Activated CD4-positive, alpha-beta T cell treated with anti-CD3 and anti-CD28 coated beads, Interleukin-2, amount 50 U/mL, for 16 hours (primary cell): ENCODE measurements at places on chromosomes 6 and 20.

GRCh38 chr20:63590218-63591146, 16.4 kb upstream of the HELZ2 start:
- no peak for DNase-seq

DNA sequence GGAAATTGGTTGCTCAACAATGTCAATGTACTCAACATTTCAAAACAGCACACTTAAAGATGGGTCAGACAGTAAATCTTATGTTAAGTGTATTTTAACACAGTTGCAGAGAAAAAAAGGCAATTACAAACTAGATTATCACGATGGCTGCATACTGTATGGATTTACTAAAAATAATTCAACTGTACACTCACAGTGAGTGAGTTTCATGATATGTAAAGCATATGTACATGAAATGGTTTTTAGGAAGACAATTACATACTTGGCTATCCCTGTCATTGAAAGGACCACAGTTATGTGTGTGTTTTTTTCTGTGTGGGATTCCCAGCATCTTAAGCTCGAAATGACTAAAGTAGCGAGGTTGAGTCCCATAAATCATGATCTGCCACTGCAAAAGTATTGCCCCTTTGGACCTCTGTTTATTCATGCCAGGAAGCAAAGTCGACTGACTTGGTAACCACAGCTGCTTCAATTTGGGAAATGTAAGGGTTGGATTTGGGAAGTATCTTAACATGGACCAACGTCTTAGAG, 5.5 kb upstream of the SALL4 start:
- no peak for DNase-seq

DNA sequence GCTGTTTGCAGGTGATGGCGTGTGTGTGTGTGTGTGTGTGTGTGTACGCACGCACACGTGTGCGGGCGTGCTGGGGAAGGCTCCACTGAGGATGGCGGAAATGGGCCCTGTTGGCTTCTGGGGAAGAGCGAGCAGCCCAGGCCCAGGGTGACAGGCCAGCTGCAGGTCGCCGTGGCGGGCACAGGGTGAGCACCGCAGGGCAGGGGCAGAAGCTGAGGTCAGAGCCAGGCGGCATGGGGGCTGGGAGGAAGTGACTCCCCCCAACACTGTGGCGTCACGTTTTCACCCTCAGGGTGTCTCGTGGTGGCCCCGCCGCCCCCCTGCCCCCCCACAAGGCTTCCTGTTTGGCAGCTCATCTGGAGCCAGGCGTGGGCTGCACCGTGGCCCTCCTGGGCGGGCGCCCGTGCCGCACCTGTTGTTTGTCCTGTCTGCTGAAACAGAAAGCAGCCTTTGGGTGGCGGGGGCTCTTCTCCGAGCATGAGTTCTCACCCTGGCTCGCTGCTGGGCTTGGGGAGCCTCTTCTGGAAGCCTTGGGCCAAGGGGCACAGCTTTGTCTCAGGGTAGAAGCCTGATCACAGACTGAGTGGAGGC, 7.1 kb downstream of the RBM38 start:
- peak; percentile 73 for DNase-seq

- peak; percentile 57 for DNase-seq
These were observed 27.6 kb upstream of the PI16 start for GRCh38 chr6:36926708-36927513.

- DNase-seq, result no peak
These were observed 44.1 kb upstream of the NT5E start for GRCh38 chr6:85405853-85406198.

DNA sequence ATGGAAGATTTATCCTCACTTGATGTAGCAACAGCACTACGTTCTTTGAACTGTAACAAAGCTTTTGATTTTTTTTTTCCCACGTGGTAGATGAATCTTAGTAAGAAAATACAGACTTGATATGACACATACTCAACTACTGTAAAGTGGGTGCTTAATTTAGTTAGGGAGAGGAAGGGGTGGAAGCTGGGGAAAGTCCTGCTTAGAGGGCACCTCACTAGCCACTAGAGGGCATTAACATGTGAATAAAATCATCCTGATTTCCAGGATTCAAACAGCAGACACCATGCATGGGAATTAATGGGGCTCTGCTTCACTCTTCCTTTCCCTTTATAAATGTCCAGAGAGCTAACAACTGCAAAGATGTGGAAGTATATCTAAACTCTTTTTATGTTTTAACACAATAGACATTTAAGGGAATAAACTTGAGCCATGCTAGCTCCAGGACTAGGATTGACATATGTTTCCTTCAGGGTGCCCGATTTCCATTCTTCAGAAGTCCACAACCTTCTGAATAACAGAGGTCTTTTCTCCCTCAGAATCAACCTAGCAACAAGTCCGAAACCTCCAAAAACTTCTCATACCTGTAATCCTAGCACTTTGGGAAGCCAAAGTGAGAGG, 250.1 kb downstream of the ATXN1 start:
- no peak for DNase-seq

GRCh38 chr20:45427236-45428149, 11.6 kb downstream of the PIGT start:
- DNase-seq, result no peak

DNA sequence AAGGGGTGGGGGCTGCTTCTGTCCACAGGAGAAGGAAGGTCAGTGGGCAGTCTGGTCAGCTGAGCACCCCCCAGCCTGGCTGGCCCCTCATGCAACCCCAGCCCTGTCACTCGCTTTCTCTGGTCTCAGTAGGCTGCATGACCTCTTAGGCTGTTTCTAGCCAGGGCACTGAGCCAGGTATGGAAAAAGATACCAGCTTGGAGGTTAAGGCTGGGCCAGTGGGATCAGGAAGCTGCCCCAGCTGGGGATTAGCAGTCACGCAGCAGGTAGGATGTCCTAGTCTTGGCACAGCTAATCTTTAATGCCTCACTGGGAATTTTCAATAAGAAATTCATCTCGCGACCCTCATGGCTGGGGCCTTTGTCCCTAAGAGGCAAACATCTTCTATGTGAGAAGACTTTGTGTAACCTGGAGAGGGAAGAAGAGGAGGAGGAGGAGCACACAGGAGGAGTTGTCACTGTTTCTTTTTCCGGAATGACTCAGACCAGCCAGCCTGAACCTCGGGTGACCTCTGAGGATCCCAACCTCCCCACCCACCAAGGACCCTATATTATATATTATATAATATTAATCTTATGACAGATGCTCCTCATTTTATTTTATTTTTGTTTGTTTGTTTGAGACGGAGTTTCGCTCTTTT, 2.4 kb upstream of the BPIFA2 start:
- DNase-seq, result no peak

DNA sequence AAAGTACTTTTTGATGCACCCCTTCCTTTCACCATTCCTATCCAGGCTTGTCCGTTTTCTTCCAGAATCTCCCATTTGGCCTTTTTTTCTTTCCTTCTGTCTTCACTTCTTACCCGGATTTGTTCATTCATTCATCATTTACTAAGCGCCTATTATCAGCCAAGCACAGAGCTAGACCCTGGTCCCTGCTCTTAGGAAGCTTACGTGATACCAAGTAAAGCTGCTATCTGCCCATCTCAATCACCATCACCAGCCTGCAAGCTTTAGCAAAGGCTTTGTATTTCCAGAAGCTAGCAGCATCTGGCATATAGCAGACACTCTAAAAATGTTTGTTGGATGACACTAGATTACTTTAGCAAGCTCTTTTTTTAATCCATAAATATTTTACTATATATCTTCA, 4.8 kb downstream of the NDRG3 start:
- DNase-seq, result no peak

- DNase-seq, result no peak
These were observed 6.6 kb downstream of the ARHGAP40 start for GRCh38 chr20:38608188-38608587.

DNA sequence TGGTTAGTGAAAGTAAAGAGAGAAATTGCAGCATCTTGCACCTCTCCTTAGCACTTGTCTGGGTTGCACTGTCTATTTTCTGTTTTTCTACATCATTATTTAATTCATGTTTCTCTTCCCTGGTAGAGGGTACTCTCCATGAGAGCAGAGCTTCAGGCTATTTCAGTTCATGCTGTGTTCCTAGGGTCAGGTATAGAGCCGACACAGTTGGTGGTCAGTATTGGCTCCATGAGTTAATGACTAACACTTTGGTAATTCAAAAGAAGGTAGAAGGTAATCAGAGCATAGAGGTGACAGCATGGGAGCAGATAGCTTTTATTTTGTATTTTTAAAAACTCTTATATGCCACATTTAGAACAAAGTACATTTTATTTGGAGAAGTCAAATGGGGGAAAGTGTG, 42.7 kb downstream of the RIMS1 start:
- no peak for DNase-seq
